ENCODE measurements at places on chromosomes 5 and 9.

GRCh38 chr9:77457916-77458592 lies 190.1 kb downstream of the GNA14 start:
- no peak for DNase-seq

DNA sequence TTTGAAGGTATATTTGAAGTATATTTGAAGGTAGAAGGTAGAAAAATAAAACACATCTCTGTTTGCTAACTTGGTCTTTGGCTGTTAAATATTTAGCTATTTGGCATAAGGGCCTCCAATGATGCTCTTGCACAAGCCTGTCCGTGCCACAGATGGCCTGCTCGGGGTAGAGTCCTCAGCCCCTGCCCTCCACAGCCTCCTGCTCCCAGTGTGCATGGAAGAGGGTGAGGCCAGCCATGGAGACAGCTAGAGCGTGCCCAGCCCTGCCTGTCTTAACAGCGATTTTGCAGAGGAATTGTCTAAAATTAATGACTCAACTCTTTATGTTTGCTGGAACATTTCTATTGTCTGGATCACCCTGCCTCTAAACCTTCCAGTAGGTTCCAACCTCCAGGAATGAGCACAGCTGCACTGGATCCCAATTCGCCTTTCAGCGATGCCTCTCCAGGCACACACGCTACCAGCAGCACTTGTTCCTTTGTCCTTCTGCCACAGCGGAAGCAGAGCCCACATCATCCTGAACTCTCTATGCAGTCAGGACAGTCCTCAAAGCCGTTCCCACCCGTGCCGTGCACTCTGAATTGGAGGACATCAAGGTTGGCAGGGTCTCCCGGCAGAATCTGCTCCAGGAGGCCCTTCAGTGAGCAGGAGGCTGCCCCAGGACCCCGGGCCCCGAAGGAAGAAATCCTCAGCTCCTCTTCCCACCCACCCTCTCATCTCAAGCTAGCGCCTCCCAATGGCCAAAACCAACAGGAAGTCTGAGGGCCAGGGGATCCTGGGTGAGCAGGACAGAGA lies 254.0 kb upstream of the IRX1 start:
- peak; percentile 45 for DNase-seq

GRCh38 chr5:176861276-176861675 lies 37.9 kb downstream of the HK3 start:
- no peak for DNase-seq

GRCh38 chr5:135073761-135074345 lies 39.8 kb upstream of the PITX1 start:
- DNase-seq = peak; percentile 34

DNA sequence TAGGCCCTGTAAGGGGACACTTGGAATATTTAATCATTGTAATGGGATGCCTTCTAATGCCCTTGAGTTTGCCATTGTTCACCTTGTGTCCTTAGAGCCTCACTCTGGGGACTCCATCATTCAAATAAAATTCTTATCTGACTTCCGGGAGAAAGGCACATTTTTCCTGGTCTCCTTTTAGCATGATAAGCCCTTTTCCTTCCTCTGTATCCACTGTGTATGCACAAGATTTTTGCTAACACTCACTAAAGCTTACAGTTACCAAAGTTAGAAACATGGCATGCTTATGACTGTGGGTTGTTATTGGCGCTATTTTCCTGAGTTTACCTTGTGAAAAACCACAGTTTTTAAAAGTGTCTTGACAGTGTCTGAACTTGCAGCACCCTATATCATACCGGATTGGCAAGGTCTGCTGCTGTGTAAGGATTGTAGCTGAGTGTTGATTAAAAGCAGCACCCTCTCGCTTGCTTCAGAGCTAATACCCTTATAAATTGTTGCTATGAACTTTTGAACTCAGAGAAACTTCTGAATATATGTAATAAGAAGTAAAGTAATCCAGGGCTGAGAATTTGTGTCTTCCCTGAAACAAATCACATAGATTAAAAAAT lies 46.4 kb downstream of the SNCAIP start:
- no peak for DNase-seq

DNA sequence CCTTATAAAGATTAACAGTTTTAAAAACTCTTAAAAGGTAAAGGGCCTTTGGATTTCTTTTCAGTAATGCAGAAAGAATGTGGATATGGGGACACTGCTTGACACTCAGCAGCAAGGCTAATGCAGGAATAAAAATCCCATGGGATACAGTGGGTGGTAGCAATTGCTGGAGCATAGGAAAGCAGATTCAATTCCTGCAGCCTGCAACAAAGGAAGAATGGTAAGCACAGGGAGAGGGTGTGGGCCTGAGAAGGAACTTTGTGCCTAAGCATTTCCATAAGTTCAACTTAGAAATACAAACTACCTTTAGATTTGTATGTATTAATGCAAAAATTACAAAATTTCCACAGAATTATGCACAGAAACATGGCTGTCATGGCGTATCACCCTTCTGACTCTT lies 65.8 kb upstream of the CDK5RAP2 start:
- no peak for DNase-seq

DNA sequence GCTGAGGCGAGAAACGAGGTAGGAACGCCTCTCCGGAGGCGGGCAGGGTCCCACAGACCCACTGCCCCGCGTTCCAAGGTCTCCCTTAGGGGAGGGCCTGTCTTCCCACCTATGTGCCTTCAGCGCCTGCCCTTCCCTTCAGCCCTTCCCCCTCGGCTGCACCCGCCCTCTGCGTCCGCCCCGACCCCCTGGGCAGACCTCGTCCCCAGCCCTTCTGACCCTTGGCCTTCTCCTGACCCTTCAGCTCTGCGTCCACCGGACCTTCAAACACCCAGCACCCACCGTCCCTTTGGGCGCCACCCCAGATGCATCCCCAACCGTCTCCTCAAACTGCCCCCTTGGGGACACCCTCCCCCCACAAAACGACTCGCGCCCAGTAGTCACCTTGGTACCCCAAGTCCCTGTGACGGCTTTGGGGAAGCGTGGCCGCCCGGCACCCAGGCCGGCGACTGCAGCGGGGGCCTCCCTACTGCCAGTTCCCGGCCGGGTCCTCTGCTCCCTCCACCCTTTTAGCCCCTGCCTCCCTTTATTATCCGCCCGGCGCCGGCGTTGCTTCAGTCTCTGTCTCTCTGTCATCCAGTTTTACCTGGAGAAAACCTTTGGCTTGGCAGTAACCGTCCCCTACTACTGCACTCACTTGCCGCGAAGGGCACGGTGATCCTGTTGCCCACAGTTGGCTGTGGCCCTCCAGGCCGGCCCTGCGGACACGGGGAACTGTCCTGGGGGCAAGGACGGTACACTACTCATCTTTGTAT lies 421 bp downstream of the RUSC2 start:
- DNase-seq = no peak

GRCh38 chr5:72837524-72838096 lies 21.1 kb downstream of the TNPO1 start:
- DNase-seq = no peak

- no peak for DNase-seq
Measured at GRCh38 chr5:59380350-59380951, 513.1 kb downstream of the PDE4D start.

- no peak for DNase-seq
Measured at GRCh38 chr5:11584017-11584416, 320.2 kb downstream of the CTNND2 start.

- no peak for DNase-seq
Measured at GRCh38 chr9:14323985-14324650, 10.2 kb upstream of the NFIB start.

- DNase-seq = no peak
Measured at GRCh38 chr5:154970759-154971158, 29.9 kb downstream of the MRPL22 start.

GRCh38 chr9:95436416-95436815 lies 80.4 kb downstream of the PTCH1 start:
- DNase-seq = no peak

- no peak for DNase-seq
Measured at GRCh38 chr5:116536316-116537083, 38.1 kb downstream of the SEMA6A start.

DNA sequence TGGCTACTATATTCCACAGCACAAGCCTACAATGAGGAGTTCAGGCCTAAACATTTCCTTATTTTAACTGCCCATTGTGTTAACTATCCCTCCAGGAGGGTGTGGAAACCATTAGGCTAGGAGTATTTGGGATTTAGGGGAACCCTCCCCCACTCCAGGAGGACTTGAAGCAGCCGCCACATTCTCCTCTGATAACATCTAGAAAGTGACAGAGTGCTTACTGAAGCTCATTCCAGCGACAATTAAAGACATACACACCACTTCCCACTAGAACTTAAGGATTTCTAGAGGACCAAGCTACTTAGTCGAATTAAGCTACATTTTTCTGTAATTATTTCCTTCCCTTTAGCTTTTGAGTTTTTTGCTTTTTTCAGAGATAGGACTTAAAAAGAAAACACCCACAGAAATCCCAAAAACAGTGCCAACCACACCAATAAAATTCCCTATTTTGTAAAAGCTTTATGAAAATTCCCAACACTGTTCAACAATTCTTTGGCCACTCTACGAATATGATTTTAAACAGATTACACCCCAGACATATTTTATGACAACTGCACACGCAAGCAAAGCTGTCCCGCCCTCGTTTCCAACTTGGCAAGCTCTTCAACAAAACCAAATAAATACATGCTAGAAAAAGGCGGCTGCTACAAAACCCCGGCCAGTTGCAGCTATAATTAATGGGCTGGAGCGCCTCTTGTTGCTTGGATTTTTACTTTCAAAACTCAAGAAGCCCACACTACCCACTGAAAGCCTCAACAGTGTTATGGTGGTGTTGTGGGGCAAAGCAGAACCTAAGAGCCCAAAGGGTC lies 4.5 kb downstream of the ROR2 start:
- DNase-seq = no peak

DNA sequence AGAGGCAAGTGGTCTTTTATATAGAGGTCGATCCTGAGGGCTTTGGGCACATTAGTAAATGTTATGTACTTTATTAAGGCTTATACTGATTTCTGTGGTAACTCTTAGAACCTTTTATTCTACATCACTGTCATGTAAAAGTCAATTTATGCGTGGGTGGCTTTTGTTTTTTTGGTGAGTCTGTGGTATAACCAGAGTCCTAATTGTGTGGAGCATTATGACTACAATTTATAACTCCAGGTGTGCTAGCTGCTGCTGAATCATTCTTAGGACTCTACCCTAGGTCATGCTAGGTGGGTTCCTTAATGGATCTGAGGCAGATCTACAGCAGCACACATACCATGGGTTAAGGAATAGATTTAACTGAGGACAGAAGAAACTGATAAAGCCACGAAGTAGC lies 33.9 kb upstream of the KCNN2 start:
- no peak for DNase-seq

- no peak for DNase-seq
Measured at GRCh38 chr9:136372561-136373299, 739 bp downstream of the CARD9 start.

DNA sequence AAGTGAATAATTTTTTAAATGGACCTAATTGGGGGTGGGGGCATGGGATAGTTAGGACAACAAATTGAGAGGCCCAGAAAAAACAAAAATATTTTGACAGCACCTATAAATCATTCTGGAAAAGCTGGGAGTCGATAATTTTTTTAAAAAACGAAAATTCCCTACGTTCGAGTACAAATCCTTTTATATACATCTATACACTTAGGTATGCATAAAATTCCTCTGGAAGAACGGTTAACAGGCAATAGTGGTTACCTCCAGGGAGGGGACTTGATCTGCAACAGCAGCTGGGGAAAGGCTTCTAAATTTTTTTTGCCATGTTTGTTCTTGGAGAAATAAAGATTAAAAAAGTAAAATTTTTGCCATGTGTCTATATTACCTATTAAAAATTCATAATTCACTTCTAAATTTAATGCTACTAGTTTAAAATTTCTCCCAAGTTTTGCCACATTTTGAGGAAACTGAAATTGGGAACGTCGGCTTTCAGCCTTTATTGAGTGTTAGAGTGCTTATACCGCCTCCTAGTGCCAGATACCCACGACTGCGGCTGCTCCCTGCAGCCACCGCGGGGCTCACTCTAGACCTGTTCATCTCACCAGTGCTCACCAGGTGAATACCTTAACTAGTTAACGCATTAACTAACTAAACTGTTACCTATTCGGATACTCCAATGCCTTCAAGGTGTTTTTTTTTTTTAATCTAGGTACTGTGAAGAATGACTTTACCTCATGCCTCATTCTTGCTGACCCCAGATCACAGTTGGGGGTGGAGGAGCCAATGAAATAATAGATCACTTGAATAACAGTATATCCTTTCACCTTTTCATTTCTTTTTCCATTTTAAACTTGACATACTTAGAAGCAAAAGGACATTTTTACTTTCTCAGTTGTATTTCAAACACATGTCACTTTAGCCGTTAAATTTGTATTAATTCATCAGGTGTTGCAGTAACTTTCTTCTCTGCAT lies 1.8 kb upstream of the BHMT start:
- no peak for DNase-seq

DNA sequence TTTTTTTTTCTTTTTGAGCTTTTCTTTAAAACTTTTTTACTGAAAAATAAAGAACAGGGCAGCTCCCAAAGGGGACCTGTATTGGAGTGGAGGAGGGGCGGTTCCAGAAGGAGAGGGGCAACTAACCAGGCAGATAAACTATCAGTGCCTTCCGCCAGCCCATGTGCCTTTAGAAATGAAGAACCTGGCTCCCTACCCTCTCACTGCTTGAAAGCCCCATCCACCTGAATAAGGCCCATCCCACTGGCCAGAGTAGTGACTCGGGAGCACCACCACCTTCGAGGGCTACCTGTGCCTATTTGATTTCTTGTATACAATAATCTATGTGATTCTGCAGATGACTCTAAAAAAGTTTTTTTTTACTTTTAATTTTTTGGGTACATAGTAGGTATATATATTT lies 276.7 kb downstream of the PSAT1 start:
- DNase-seq = no peak

All from RWPE2 (cell line).